NCI-H345 (cell line): ENCODE measurements at places on chromosomes 16 and 17.

- no peak for DNase-seq
Observed at GRCh38 chr17:33889040-33889439, 366.0 kb upstream of the CCL2 start.

GRCh38 chr16:53949715-53950410, 245.9 kb downstream of the FTO start:
- DNase-seq, result no peak

GRCh38 chr17:73278465-73279453, 17.1 kb upstream of the CPSF4L start:
- DNase-seq, result peak; percentile 89

- peak; percentile 31 for DNase-seq
Observed at GRCh38 chr16:30637944-30638343, 12.8 kb upstream of the PRR14 start.

- DNase-seq, result peak; percentile 13
Observed at GRCh38 chr16:67842509-67843342, 606 bp downstream of the THAP11 start.

DNA sequence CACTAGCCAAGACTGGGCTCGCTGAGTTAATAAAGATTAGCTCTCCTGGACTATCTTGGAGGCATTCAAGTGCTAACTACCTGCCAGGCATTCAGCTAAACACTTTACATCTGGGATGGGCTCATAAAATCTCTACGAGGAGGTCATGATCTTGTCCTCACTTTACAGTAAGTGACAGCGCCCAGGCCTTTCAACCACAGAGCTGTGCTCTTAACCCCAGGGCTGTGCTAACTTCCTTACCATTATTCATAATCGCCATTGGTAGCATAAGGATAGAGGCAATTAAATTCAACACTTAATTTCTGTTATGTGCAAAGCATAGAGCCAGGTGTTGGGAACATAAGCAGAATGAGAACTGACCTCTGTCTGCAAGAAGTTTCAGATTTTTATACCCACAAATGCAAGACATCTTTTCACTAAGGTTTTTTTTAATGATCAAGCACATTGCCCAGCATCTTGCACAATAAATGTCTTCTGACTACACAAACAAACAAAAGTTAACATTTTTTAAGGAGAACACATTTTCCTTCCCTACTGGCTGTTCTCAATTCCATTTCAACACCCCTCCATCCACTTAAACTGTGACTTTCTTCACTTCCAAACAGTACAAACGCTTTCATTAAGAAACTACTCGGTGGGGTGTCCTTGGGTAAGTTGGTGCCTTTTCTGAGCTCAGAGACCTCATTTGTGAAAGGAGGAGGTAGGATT, 172.3 kb downstream of the C16orf78 start:
- DNase-seq, result no peak

DNA sequence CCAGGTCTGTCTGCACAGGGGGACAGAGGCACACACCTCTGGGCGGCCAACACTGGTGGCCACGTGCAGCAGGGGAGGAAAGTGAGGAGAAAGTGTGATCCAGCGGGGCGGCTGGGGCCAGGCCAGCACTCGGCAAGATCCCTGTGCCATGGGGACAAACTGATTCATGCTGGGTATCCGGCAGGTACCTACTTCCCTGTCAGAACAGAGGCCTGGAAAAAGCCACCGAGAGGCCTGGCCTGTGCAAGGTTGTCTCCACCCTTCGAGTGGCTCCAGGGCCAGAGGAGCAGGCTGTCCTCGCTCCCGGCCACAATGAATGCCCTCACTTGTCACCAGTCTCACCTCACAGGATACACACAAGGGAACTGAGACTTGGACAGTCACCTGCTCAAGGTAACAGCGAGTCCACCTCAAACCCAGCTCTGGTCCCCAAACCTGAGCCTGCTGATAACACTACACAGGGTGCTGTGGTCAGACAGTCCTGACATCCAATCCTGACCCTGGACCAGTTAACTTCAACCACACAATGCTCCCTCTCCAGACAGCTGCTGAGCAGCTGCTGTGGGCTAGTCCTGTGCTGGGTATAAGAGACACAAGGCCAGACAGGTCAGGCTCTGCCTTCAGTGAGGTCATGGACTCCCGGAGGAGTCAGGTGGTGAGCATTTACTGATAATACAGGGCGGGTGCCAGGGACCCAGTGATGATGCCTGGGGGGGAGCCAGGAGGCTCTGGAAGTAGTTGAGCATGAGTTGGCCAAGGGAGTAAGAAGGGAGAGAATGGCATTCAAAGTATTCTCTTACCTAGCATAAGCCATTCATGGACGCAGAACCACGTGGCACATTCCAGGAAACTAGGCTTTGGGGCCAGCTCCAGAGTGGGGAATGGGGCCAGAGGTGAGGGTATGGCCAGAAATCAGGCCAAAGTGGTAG, 53.0 kb downstream of the VAC14 start:
- no peak for DNase-seq

DNA sequence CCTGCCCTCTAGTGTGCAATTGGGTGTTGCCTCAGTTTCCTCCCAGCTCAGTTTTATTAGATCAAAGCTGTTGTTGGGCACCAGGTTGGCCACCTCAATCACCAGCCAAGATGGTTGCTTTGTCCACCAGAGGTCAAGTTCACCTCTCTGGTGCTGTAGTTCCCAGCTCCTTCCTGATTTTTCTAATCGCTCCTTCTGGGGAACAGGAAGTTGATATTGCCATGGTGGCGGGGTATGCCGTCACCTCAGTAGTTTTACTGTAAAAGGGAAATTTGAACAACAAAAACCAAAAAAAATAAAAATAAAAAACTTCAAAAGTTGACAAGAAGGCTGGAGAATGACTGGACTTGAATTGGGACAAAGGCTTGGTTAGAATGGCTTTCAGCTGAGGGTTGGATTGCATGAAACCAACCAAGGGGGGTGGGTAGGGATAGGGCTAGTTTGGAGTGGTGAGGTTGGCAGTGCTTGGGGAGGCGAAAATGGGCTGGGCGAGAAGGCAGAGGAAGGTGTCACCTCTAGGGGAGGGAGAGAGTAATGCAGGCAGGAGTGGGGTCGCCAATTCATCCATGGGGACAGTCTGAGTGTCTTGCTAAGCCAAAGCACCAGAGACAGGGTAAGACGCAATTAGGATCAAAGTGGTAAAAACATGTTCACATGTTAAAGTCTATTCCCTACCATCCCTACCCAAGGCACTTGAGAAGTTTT, 6.2 kb downstream of the EFNB3 start:
- no peak for DNase-seq
